Breast epithelium (tissue), 4 donors: ENCODE measurements at places on chromosomes 4 and X. TPM values are rescaled to one million over a fixed set of nuclear protein-coding genes. Genes with fewer than 3 reads are reported as not detected.
A peak's percentile ranks its signal among the peaks of the same experiment; 100 is the strongest.

DNA sequence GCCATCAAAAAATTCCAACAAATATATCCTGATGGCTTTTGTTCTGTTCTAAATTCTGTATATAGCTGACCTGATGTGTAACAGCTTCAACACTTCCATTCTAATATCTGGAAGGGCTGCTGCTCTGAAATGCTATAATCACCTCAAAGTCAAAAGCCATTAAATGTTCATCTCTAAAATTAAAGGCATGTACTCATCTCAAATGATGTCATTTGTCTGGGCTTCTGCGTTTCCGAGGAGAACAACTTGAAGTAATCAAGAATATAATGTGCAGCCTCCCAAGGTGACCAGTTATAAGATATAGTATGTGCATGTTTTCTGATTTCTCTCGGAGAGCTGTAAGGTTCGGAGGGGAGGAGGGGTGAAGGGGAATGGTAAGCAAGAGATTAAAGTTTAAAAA is 237.6 kb downstream of the SCFD2 start:
- no peaks in the 10 kb centered on the region for H3K4me1 ChIP-seq
- H3K4me3 ChIP-seq = no peak overlapping the region
- no peak overlapping the region for H3K27ac ChIP-seq

DNA sequence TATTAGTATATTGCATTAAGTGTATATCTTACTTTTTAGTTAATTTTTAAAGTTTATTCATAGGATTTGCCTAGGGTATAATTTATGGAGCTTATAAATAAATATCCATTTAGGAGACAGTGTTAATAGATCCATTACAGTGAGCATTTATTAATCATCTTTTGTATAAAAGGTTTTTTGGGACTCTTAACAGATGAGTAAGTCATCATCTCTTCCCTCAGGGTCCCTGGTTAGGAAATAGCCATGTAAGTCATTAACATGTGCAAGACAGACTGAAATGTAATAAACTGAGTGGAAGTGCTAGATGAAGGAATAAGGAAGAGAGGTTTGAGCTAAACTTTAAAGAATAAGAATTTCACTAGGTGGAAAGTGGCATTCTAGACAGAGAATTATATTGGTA is 69.2 kb downstream of the PAQR3 start:
- peaks cover 15% of the 10 kb centered on the region for H3K36me3 ChIP-seq
- no peaks in the 10 kb centered on the region for H3K27me3 ChIP-seq
- no peak for DNase-seq
- H3K4me1 ChIP-seq = no peaks in the 10 kb centered on the region
- H3K27ac ChIP-seq = no peak overlapping the region

DNA sequence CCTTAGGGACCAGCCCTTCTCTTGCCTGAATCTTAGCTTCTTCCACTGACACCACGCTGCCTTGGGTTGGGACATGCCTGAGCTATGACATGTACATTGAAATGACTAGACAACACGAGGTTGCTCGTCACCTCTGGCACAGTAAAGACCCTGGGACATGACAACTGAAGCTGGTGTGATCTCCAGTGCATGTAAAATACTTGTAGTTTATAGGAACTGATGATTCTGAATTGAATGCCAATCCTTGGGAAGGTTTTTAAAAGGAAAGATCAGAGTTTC is 100.7 kb upstream of the PGRMC2 start:
- DNase-seq = no peak
- H3K4me1 ChIP-seq = no peaks in the 10 kb centered on the region
- no peaks in the 10 kb centered on the region for H3K36me3 ChIP-seq
- H3K27ac ChIP-seq = peak overlapping the region; percentile 85
- H3K4me3 ChIP-seq = no peak overlapping the region

GRCh38 chr4:184885602-184886001 is 59.8 kb upstream of the ACSL1 start:
- H3K4me1 ChIP-seq = no peaks in the 10 kb centered on the region
- no peak overlapping the region for H3K4me3 ChIP-seq
- no peak for DNase-seq
- no peak overlapping the region for H3K27ac ChIP-seq

GRCh38 chr4:124640022-124640730 is 72.4 kb downstream of the ANKRD50 start:
- no peak for DNase-seq
- H3K27me3 ChIP-seq = no peaks in the 10 kb centered on the region
- no peak overlapping the region for H3K4me3 ChIP-seq
- no peak overlapping the region for H3K27ac ChIP-seq

- no peak overlapping the region for H3K27ac ChIP-seq
- H3K4me3 ChIP-seq = no peak overlapping the region
- H3K27me3 ChIP-seq = no peaks in the 10 kb centered on the region
- no peaks in the 10 kb centered on the region for H3K4me1 ChIP-seq
These were observed 30.5 kb upstream of the ACSL1 start for GRCh38 chr4:184856277-184856609.

GRCh38 chr4:108811486-108811885 is 48.6 kb upstream of the ETNPPL start:
- DNase-seq = no peak
- no peaks in the 10 kb centered on the region for H3K36me3 ChIP-seq
- H3K27ac ChIP-seq = no peak overlapping the region
- H3K4me3 ChIP-seq = no peak overlapping the region
- no peaks in the 10 kb centered on the region for H3K27me3 ChIP-seq

GRCh38 chr4:1939664-1940509 is 68.7 kb downstream of the NSD2 start:
- no peaks in the 10 kb centered on the region for H3K36me3 ChIP-seq
- no peak for DNase-seq
- no peaks in the 10 kb centered on the region for H3K27me3 ChIP-seq

- no peak overlapping the region for H3K4me3 ChIP-seq
- no peaks in the 10 kb centered on the region for H3K27me3 ChIP-seq
- no peaks in the 10 kb centered on the region for H3K4me1 ChIP-seq
- peak overlapping the region; percentile 87 for H3K27ac ChIP-seq
- H3K36me3 ChIP-seq = no peaks in the 10 kb centered on the region
These were observed 64.1 kb upstream of the GUCY1A1 start for GRCh38 chr4:155602351-155603140.

- H3K36me3 ChIP-seq = no peaks in the 10 kb centered on the region
- H3K4me3 ChIP-seq = no peak overlapping the region
- H3K27me3 ChIP-seq = no peaks in the 10 kb centered on the region
- H3K4me1 ChIP-seq = no peaks in the 10 kb centered on the region
- no peak overlapping the region for H3K27ac ChIP-seq
These were observed 171.9 kb upstream of the GALNT7 start for GRCh38 chr4:172996571-172997216.

GRCh38 chr4:24024605-24025004 is 134.8 kb upstream of the PPARGC1A start:
- H3K4me1 ChIP-seq = no peaks in the 10 kb centered on the region
- H3K27ac ChIP-seq = no peak overlapping the region
- no peaks in the 10 kb centered on the region for H3K36me3 ChIP-seq
- H3K27me3 ChIP-seq = no peaks in the 10 kb centered on the region
- DNase-seq = no peak

DNA sequence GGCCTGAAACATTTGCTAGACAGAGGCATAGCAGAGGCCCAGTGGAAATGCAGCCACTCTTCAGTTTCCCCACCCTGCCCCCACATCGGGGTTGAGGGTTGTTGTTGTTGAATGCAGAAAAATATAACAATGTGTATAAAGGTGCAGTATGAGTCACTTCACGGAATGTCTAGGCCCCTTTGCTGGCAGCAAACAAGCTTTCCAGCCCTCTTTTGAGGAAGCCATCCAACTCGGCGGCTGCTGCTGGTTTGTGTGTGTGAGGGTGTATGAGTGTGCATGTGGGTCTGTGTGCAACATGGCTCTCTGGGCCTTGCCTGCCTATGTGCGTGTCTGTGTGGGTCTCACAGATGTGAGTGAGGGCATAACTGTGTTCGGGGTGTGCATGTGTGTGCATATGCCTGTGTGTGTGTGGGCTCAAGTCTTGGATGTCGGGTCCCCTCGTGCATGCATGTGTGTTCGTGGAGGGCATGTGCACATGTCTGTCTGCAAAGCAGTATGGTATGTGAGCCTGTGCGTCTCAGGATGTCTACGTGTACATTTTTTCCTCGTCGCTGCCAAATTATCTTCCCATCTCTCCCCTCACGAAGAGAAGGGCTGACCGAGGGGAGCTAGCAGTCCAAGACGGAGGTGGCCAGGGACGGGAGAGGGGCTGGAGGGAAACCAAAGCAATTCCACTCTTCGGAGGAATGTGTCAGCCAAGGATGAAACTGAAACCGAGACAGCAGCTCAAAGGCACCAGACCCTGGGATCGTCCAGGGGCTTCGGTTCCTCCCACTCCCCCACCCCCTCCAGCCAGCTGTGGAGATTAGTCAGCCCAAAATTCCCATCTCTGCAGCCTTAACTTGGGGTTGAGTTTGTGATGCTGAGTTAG is 8.4 kb upstream of the ELF4 start:
- no peaks in the 10 kb centered on the region for H3K27me3 ChIP-seq
- no peak for DNase-seq
- H3K4me1 ChIP-seq = no peaks in the 10 kb centered on the region

GRCh38 chrX:112254896-112255295 is 172.3 kb upstream of the TRPC5 start:
- H3K4me1 ChIP-seq = no peaks in the 10 kb centered on the region
- H3K27me3 ChIP-seq = no peaks in the 10 kb centered on the region
- no peaks in the 10 kb centered on the region for H3K36me3 ChIP-seq
- H3K4me3 ChIP-seq = no peak overlapping the region
- DNase-seq = no peak

GRCh38 chr4:10462876-10463275 is 5.7 kb upstream of the ZNF518B start:
- no peak overlapping the region for H3K27ac ChIP-seq
- H3K4me3 ChIP-seq = no peak overlapping the region
- H3K4me1 ChIP-seq = no peaks in the 10 kb centered on the region
- DNase-seq = no peak
- peaks cover 38% of the 10 kb centered on the region for H3K27me3 ChIP-seq

DNA sequence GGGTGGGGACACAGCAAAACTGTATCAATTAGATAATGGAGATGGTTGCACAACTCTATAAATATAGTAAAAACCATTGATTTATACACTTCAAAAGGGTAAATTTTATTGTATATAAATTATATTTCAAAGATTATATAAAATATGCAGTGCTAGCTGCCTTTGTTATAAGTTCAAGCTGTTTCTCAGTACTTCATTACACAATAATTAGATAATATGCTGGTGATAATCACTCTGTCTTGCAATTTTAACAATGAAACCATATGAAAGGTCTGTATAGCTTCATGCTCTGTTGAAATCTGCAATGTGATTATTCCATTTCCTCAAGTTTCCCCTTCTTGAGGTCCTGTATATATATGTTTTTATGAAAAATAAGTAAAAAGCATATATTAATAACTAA is 73.4 kb upstream of the PLS3 start:
- H3K4me3 ChIP-seq = no peak overlapping the region
- no peak overlapping the region for H3K27ac ChIP-seq
- no peak for DNase-seq
- H3K27me3 ChIP-seq = no peaks in the 10 kb centered on the region
- H3K36me3 ChIP-seq = no peaks in the 10 kb centered on the region

GRCh38 chrX:3362956-3363355 is 16.5 kb upstream of the MXRA5 start:
- no peaks in the 10 kb centered on the region for H3K4me1 ChIP-seq
- H3K27ac ChIP-seq = no peak overlapping the region
- no peak overlapping the region for H3K4me3 ChIP-seq
- no peaks in the 10 kb centered on the region for H3K36me3 ChIP-seq
- no peak for DNase-seq
- peaks cover 4% of the 10 kb centered on the region for H3K27me3 ChIP-seq

- H3K27ac ChIP-seq = no peak overlapping the region
- H3K4me3 ChIP-seq = no peak overlapping the region
- H3K27me3 ChIP-seq = no peaks in the 10 kb centered on the region
- H3K4me1 ChIP-seq = no peaks in the 10 kb centered on the region
- H3K36me3 ChIP-seq = no peaks in the 10 kb centered on the region
- DNase-seq = no peak
These were observed 420.3 kb upstream of the BOD1L1 start for GRCh38 chr4:14047840-14048239.

GRCh38 chrX:145393702-145394235 is 146.5 kb downstream of the SPANXN1 start:
- H3K4me3 ChIP-seq = no peak overlapping the region
- H3K27me3 ChIP-seq = peaks cover 5% of the 10 kb centered on the region
- H3K4me1 ChIP-seq = no peaks in the 10 kb centered on the region

- H3K36me3 ChIP-seq = no peaks in the 10 kb centered on the region
- no peak for DNase-seq
- no peaks in the 10 kb centered on the region for H3K27me3 ChIP-seq
- no peaks in the 10 kb centered on the region for H3K4me1 ChIP-seq
These were observed 237.0 kb downstream of the IDS start for GRCh38 chrX:149267878-149268813.

DNA sequence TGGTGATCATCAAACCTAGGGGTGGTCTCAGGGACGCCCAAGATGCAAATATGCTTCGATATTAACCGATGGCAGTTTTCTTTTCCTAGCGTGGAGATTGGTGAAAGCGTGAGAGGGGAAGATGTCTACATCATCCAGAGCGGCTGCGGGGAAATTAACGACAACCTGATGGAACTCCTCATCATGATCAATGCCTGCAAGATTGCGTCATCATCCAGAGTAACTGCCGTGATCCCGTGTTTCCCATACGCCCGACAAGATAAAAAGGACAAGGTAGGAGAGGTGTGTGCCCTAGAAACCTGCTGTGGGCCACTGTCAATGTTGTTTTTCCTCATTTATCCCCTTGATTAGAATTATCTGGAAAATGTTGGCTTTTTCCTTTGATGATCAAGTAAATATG is 7.9 kb downstream of the PRPS2 start:
- no peak overlapping the region for H3K4me3 ChIP-seq
- no peak for DNase-seq
- H3K4me1 ChIP-seq = no peaks in the 10 kb centered on the region
- H3K27me3 ChIP-seq = no peaks in the 10 kb centered on the region
- no peak overlapping the region for H3K27ac ChIP-seq

GRCh38 chrX:52082578-52082977 is 13.6 kb upstream of the MAGED4B start:
- H3K27me3 ChIP-seq = peaks cover 8% of the 10 kb centered on the region
- H3K4me3 ChIP-seq = no peak overlapping the region
- no peaks in the 10 kb centered on the region for H3K4me1 ChIP-seq
- DNase-seq = no peak
- H3K27ac ChIP-seq = no peak overlapping the region
- H3K36me3 ChIP-seq = no peaks in the 10 kb centered on the region

- no peak overlapping the region for H3K27ac ChIP-seq
- H3K27me3 ChIP-seq = no peaks in the 10 kb centered on the region
- H3K4me1 ChIP-seq = no peaks in the 10 kb centered on the region
- DNase-seq = no peak
- no peak overlapping the region for H3K4me3 ChIP-seq
These were observed 554.4 kb downstream of the ARAP2 start for GRCh38 chr4:35689870-35690269.

TCEAL4 gene
- total RNA-seq = 99.9 TPM

TLR10 gene
- 0.48 TPM for total RNA-seq

ANXA3 gene
- 170 TPM for total RNA-seq

LETM1 gene
- 42.9 TPM for total RNA-seq

MAMLD1 gene
- 14.7 TPM for total RNA-seq

NDP gene
- 0.66 TPM for total RNA-seq

STPG2 gene
- total RNA-seq = 1.6 TPM

COL4A6 gene
- total RNA-seq = 13.9 TPM

MGST2 gene
- total RNA-seq = 29.1 TPM

FAM133A gene
- 0.15 TPM for total RNA-seq

TRO gene
- total RNA-seq = 14.8 TPM

NPNT gene
- total RNA-seq = 26.8 TPM
